ENCODE measurements at places on chromosomes 2 and 18.

DNA sequence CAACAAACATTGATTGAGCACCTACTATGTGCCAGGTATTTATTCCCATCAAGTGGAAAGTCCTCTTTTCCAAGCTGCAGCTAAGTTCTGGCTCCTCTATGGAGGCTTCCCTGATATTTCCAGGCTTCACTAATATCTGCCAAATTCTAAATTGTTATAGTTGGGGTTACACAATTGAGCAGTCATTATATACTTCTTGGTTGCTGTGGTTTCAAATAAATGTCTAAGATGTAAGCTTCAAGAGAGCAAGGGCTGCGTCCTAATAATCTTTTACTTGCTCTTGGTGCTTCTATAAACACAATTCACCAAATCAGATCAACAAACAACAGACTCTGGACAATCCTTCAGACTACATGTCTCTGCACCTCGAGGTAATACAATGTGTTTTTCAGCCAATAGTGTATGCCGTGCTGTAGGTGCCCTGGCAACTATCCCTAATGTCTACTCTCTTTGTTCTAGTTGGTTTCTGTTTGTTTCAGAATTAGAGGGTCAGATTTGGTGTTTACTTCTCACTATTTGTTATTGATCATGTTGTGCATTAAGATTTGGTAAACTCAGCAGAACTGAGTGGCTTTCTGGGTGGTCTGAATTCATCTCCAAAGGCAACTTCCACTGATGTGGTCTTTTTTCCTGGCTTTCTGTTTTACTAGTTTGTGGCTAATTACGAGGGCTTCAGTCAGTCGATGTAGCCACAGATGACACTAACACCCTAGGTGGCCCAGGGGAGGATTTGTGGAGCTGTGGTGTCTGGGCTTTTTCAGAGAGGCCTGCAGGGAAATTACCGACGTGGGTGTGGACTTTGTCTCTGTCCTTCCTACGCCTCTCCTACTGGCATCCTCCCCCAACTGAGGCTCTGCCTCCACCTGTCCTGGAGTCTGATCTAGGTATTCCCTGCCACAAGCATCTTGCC lies 50.4 kb downstream of the CDCA7 start:
- DNase-seq, result no peak

DNA sequence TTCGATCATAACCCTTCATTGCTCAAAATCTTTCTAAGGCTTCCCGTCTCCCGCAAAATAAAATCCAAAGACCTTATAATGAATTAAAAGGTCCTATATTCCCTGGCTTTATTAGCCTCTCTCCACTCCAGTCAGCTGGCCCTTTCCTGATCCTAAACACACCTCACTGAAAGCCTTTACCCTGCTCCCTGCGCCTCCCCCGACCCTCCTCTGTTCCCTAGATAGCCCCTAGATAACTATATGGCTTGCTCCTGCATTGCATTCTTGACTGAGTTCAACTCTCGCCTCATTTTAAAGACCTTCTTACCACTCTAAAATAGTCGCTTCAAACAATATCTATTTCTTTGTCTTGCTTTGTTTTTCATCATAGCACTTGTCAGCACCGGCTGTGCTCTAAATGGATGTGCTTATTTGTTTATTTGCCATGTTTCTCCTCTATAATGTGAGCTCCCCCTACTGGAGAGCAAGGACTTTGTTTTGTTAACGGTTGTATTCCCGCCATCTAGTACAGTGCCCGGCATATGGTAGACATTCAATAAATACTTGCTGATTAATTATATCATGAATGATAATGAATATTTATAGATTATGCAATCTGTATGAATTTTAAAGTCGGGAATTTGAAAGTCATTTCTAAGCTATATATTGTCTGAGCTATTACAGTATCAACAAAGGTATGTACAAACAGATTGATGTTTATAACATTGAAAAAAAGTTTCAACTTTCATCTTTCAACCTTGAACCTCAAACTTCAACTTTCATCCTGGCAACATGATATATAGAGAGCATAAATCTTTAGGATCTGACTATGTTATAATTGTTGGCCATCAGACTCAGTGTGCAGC lies 32.4 kb upstream of the VIT start:
- no peak for DNase-seq

DNA sequence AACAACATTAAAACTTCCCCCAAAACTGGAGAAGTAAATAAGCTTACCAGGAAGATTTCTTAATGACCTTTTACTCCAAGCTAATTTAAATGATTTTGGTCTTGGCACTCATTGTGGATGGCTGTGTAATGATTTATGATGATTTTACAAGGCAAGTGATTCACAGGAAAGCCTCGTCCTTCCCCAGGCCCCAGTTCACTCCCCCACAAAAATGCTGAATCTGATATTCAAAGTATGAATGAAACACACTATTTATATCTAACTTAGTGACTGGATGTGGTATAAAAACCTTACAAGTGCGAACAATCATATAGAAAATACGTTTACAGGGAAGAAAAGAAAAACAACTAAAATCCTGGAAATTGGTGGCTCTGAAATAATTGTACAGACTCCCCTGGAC lies 49.8 kb downstream of the ZNF516 start:
- DNase-seq, result no peak

GRCh38 chr2:79129260-79129659 lies 9.0 kb downstream of the REG1A start:
- DNase-seq, result no peak

GRCh38 chr2:106561356-106561755 lies 74.2 kb downstream of the CD8B2 start:
- no peak for DNase-seq

DNA sequence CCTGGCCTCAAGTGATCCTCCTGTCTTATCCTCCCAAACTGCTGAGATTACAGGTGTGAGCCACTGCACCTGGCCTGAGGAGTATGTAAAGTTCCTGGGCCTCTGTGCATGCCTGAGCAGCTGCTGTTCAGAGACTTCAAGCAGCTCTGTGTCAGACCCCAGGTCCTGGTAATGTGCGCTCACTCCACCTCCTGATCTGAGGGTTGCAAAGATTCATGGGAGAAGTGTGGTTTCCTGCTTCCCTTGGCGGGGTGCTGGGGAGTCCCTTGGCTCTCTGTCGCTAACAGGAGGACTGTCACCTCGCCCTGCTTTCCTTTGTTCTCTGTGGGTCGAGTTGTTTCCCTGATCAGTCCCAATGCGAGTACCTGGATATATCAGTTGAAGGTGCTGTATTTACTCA lies 8.6 kb upstream of the IL36A start:
- peak; percentile 38 for DNase-seq

Data from stimulated activated CD8-positive, alpha-beta memory T cell treated with anti-CD3 and anti-CD28 coated beads, Interleukin-2, amount 100 ng/mL, for 1 hour (primary cell).